Stimulated activated CD8-positive, alpha-beta memory T cell treated with anti-CD3 and anti-CD28 coated beads, Interleukin-7, amount 100 ng/mL, for 1 hour (primary cell): ENCODE measurements at places on chromosomes 2 and 18.

DNA sequence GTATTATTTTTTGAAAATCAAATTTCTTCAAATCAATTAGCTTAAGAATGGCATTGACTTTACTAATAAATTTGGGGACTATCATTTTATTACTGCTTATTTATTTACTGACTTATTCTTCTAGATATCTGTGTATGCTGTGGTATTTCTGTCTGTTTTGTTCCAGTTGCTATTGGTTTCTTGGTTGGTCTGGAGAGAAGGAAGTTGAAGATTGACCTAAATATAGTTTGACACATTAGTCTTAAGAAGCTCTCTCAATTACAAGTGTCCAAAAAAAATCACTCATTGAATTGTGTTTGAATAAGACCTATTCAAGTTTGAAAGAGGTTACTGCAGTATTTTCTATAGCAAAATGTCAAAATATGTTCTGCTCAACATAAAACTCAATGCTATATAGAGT, 153.3 kb upstream of the KYNU start:
- DNase-seq = no peak

DNA sequence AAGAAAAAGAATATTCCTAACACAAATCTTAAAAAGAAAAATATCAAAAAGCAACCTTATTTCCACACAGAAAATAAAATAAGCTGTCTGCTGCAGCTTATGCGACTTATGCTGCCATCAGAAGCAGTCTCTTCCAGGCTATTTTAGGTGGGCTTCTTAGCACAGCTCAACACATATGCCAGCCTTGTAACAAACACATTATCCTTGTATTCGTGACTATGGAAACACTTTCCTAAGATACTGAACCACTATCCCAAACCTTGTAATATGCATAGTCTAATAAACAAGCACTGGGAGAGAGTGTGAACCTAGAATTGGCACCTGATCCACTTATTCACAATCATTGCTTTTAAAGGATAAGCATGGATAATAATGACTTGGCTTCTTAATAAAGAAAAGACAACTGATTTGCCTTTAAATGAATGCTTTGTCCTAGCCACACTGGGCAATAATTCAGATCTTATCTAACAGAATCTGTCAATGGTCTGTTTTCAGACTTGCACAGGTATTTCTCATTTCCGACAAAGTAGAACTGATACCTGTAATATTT, 40.0 kb upstream of the RNU4ATAC start:
- no peak for DNase-seq

DNA sequence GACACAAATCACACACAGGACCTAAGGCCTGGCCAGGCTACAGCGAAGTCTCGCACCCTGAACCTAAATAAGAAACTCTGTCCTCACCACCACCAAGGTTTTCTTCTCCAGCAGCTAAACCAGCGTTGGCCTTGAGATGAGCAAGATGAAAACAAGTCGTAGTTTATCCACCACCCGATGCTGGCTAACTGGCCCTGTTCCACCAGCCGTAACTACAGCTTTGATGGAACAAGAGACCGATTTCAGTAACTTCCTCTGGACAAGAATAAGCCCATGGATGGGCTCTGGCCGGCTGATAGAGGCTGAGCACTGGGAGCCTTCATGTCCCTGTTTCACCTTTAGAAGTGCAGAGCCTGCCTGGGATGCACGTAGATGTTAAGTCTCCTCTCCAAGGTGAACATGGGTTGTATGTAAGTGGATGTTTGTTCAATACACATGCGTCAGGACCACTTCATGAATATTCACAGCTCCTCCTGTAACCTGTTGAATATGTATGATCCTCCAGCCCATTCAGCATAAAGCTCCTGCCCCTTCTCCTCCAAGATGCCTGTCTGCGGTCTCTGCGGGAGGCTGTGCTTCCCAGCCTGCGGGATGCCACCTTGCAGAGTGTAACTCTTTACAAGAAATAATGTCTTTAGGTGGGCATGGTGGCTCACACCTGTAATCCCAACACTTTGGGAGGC, 24.2 kb downstream of the ADI1 start:
- no peak for DNase-seq

- no peak for DNase-seq
Measured at GRCh38 chr2:72989770-72990556, 72.6 kb downstream of the EMX1 start.

DNA sequence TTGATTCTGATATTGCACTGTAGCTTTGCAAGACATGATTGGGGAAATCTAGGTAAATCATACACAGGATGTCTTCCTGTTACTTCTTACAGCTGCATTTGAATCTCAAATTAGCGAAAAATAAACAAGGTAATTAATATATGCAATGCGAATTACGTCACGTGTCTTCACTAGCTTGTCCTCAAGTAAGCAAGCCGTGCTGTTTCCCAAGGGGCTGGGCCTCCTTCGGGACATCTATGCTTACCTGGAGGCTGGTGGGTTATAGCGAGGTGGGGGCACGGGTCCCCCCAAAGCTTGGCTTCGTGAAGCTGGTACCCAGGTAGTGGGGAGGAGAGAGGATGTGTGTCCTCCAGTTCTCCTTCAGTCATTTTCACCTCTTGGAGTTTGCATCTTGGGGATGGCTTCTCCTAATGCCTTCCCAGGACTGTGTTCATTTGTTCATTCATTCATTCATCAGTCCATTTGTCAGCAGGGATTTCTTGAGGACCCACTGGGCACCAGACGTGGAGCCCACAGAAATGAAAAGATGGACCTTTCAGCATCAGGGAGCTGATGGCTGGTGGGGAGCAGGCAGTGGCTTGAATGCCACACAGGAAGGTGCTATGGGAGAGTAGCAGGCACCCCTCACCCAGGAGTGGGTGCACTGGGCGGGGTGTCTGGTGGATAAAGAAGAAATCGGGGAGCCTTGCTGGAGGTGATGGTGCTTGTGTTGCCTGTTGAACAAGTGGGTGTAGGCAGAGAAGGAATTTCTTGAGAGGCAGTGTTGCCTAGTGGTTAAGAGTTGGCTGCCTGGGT, 155.1 kb downstream of the GLI2 start:
- no peak for DNase-seq

- no peak for DNase-seq
Measured at GRCh38 chr18:45073556-45073955, 392.9 kb downstream of the SETBP1 start.

GRCh38 chr2:224461391-224461790, 59.5 kb upstream of the FAM124B start:
- no peak for DNase-seq

- DNase-seq = no peak
Measured at GRCh38 chr2:161166538-161167409, 6.5 kb downstream of the TANK start.

- no peak for DNase-seq
Measured at GRCh38 chr2:2828774-2829368, 497.8 kb upstream of the MYT1L start.

DNA sequence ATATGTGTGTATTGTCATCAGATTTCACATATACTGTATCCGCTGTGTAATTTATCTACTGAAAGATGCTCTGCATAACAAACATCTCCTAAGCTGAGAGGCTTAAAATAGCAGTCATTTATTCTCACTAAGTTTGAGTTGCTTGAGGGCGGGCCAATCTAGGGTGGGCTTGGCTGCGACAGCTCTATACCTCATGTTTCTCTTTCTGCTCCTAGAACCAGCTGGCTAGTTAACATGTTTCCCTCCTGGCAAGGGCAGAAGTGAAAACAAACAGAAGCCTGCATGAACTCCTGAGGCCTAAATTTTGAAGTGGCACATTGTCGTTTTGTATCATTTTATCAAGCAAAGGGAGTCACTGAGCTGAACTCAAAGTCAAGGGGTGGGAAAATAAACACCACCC, 585.0 kb upstream of the VRK2 start:
- DNase-seq = no peak

- DNase-seq = no peak
Measured at GRCh38 chr18:9082711-9083510, 19.6 kb upstream of the NDUFV2 start.

- DNase-seq = peak; percentile 76
Measured at GRCh38 chr2:195659982-195660890, 3.2 kb downstream of the SLC39A10 start.

DNA sequence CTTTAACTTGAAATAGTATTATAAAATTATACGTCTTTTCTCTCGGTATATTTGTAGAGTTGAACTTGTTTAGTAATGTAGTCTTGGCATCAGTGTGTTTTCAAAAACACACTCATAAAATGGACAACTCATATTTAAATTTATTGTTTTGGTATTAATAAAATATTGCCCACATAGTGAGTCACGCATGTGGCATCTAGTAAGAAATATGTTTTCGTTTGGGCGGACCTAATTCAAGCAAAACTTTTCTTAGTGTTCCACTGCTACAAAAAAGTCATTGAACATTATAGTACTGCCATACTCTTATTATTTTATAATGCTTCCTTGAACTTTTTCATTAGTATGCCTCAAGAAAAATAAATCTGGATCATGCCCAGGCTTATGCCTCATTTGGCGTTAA, 31.1 kb upstream of the FAM237A start:
- DNase-seq = no peak

GRCh38 chr2:237025090-237025865, 60.4 kb upstream of the COPS8 start:
- DNase-seq = no peak

DNA sequence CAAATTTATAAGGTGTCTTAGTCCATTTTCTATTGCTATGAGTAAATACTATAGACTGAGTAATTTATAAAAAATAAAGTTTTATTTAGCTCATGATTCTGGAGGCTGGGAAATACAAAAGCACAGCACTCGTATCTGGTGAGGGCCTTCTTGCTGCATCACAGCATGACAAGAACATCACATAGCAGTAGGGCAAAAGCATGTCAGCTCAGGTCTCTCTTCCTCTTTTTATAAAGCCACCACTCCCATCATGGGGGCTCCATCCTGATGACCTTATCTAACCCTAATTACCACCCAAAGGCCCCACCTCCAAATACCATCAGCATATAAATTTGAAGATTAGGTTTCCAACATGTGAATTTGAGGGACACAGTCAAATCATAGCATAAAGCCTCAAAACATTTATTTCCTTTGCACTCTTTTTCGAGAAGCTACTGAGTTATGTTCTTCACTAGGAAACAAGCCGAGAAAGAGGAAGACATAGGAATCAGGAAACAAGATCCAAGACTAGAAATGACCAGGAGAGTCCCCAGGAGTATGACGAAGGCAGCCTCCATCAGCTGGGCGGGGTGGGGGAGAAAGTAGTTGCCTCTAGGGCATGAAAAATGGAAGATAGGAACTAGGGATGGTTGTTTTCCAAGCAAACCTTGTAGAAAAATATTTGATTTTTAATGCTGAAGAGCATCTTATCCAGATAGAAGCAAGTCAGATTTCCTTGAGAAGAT, 24.1 kb upstream of the NABP1 start:
- DNase-seq = no peak

DNA sequence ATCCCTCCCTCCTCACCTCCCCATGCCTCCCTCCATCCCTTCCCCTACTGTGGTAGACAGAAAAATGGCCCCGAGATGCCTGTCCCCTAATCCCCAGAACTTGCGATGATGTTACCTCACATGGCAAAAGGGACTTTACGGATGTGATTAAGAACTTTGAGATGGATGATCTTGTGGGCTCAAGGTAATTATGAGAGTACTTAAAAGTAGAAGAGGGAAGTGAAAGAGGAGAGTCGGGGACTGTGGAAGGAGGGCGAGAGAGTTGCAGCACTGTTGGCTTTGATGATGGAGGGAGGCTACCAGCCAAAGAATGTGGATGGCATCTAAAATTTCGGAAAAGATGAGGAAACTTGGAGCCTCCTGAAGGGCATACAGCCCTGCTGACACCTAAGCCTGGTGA, 66.5 kb downstream of the AGAP1 start:
- DNase-seq = no peak

GRCh38 chr2:20414806-20415205, 32.1 kb upstream of the RHOB start:
- DNase-seq = no peak

DNA sequence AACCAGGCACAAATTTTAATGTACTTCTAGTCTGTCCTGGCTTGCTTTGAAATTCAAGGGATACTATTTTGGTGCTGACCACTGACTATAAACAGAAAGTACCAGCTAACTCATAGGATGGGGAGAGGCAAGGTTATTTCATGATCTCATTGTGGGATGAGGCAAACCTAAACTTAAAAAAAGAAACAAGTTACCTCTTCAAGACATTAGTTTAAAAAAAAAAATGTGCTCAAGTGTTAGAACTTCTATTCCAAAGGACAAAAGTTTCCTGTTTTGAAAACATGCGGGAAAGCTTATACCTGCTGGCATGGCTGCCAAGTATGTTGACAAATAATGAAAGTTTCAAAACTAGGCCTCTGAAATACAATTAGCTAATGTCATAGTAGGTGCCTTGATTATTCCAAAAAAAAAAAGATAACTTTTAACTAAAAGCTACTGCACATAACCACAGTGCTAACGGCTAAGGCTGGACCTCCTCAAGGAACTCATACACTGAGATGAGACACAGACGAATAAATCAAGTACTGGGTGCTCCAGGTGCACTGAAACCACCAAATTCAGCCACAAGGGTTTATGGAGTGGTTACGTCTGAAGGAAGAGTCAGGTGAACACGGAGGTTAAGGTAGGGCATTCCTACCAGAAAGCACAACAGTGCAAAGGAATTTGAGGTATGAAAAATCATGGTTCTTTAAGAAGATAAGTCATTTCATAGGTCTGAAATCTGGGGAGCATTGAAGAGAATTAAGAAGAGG, 38.1 kb downstream of the TMEM131 start:
- DNase-seq = no peak

- no peak for DNase-seq
Measured at GRCh38 chr2:130393318-130393910, 37.6 kb downstream of the PTPN18 start.

DNA sequence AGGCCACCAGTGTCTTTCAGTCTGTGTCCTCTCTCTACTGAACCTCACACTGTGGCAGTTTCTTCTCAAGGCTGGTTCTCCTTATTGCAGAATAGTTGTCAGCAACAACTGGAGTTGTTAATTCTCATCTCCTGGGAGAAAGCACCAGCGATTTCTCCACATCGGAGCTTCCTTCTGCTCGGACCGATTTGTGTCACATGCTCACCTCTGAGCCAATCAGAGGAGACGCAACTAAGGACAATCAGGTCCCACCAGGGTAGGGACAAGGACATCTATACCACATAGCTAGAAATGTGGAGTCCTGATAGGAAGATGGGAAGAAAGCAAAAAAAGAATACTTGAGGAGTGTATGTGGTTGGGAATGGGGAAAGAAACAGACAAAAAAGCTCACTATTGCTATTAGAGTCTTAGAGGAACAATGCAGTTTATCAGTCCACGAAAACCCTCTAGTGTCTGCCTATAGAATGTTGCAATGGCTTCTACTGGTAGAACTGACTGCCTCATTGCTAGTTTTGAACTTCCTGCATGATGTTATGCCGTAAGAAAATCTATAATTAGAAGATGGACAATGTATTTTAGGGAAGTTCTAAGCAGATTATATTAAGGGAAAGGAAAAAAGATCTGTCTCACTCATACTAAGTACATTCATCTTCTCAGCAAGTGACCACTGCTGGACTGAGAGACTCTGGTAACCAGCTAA, 169.7 kb downstream of the CDCA7 start:
- no peak for DNase-seq

GRCh38 chr2:20190170-20190569, 34.8 kb downstream of the SDC1 start:
- DNase-seq = no peak
